Left lung (tissue), 14 donors: ENCODE measurements at places on chromosomes 1 and 21. TPM values are rescaled to one million over a fixed set of nuclear protein-coding genes. Genes with fewer than 3 reads are reported as not detected.

GRCh38 chr1:45141247-45142003, 65.0 kb downstream of the ZSWIM5 start:
- no peak overlapping the region for H3K4me3 ChIP-seq
- DNase-seq: no peak
- H3K27ac ChIP-seq: no peak overlapping the region
- H3K4me1 ChIP-seq: no peaks in the 10 kb centered on the region
- no peaks in the 10 kb centered on the region for H3K36me3 ChIP-seq
- no peaks in the 10 kb centered on the region for H3K27me3 ChIP-seq

GRCh38 chr1:87450136-87450535, 121.5 kb downstream of the LMO4 start:
- no peak for DNase-seq
- no peaks in the 10 kb centered on the region for H3K36me3 ChIP-seq
- no peak overlapping the region for H3K27ac ChIP-seq
- no peaks in the 10 kb centered on the region for H3K4me1 ChIP-seq

Gene HPDL
- total RNA-seq: 0.20 TPM

Gene COL8A2
- total RNA-seq: 7.0 TPM

Gene CDC20
- 18.0 TPM for total RNA-seq
